ENCODE measurements at places on chromosomes 12 and 14.

GRCh38 chr14:71996610-71997009, 64.4 kb downstream of the RGS6 start:
- no peak for DNase-seq

DNA sequence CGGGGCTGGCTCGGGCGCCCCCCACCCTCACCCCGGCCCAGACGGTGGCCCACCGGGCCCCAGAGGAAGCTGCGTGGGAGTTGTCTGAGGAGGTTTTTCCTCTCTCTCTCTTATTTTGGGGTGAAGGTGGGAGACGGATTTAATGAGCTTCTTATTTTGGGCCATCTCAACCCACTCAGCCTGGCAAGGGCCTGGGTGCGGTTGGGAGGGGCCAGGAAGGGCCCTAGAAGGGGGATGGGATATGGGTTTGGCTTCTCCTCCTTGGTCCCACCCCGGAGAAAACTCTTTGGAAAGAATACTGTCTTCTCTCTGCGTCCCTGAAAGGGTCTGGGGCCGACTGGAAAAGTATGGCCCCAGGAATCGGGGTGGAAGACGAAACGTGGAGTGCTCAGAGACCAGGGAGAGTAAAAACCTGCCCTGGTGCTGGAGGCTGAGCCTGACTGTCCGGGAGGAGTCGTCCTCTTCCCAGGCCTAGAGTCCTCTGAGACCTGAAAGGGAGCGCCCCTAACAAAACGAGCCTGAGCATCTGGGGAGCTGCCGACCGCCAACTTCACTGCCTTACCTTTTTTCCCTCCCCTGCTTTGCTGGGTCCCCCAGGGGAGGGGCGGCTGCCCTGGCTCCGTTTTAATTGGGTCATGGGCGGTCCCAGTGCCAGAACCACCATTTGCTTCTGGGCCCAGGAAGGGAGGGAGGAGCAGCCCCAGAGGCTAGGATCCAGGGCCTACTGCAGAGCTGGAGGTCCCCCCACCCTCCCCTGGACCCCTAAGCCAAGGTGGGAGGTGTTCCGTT, 1.6 kb downstream of the MMP14 start:
- DNase-seq = peak; percentile 72

DNA sequence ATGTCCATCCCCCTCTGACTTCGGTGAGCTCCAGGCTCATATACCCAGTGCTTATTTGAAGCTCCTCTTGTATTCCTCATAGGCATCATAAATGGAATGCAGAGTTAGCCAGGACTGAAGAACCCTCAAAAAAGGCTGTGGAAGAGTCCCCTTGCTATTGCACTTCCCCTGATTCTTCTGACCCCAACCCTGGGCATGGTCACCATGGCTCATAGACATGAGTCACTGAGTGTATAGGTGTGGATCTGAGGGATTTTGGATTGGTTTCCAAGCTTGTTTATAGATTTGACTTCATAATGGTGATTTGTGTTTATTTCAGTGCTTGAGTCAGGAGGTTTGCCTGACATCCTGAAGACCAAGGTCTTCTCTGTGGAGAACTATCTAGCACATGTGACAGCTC, 98.4 kb upstream of the SLC38A2 start:
- DNase-seq = no peak

DNA sequence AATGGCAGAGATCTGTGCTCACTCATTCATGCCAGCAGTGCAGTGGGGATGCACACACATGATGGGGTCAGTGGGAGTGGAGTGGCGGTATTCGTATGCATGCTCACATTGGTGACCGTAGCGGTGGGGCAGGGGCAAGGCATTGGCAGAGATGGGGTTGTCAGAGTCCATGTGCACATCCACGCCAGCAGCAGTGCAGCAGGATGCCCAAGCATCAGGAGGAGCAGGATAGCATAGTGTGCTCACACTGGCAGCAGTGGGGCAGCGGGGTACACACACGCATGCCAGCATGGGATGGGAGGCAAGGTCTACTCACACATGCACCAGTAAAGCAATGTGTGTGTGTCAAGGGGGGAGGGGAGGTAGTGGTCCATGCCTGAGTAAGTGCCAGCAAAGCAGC, 89.4 kb upstream of the GARIN6 start:
- DNase-seq = no peak

DNA sequence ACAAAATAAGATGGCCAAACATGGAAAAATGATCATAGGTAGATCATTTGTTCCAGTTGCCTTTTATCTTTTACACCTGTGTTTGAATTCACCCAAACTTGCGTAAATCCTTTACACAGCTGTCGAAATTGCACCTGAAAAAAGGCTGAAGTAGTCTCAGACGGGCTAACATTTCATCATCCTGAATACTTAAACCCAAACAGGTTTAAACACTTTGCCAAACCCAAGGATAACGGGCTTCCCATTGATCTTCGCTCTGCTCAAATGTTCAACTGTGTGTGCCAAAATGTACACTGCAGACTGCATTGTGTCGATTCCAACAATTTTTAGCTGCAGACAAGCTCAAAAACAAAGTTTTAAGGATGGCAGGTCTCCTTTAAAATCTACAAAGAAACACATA, 288.7 kb upstream of the DDHD1 start:
- DNase-seq = no peak

- no peak for DNase-seq
Measured at GRCh38 chr12:20469756-20470155, 101.4 kb downstream of the PDE3A start.

GRCh38 chr12:56001487-56002100, 4.5 kb downstream of the SUOX start:
- no peak for DNase-seq

DNA sequence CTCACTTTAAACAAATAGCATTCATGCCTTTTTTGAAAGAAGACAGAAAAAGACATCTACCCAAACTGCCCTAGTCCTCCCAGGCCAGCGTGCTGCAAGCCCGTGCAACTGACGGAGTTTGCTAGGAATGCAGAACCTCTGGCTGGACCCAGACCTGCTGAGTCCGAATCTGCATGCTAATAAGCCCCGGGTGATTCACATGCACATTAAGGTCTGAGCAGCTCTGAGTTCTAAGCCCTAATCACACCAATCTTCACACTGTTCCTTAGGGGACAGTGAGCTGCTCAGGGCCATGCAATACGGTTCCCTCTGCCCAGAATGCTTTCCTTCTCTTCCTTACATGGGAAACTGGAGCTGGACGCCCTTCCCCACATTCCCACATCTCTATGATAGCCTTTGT, 25.2 kb downstream of the HAL start:
- DNase-seq = no peak

DNA sequence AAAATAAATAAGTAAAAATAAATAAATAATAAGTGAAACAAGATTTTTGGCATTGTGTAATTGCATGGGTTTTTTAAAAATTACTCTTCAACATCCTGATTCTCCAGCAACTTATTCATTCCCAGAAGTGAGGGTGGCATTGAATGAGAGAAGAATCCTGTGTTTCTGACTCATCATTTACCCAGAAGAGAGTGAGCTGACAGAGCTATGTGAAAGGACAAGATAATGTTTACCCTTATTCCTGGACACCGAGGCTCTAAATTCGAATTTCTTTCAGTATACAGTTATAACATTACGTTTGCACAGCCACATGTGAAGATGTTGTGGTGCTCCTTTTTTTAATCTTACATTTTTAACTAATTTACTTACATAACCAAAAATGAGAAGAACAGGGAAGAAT, 36.4 kb downstream of the BBS10 start:
- DNase-seq = peak; percentile 71

DNA sequence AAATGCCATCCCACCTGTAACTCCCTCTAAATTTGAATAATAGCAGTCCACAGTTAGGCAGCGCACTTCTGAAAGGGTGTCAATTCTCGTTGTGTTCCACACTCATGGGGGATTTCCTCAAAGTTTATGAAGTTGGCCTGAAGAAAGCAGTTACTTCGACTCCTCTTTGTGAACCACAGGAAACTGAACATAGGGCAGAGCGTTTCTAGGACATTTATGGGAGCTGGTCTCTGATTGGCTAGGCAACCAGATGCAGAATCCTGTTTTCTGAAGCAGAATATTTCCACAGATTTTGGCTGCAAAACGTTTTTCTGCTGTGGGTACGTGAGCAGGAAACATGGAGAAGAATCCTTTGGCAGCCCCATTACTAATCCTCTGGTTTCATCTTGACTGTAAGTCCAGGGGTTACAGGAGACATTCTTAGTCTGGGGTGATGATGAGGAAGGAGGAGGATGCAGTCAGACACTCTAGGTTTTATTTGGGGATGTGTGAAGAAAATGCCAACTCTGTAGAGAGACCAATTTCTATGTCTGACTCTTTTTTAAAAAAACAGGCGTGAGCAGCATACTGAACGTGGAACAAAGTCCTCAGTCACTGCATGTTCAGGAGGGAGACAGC, 431.5 kb upstream of the OR4E1 start:
- no peak for DNase-seq

DNA sequence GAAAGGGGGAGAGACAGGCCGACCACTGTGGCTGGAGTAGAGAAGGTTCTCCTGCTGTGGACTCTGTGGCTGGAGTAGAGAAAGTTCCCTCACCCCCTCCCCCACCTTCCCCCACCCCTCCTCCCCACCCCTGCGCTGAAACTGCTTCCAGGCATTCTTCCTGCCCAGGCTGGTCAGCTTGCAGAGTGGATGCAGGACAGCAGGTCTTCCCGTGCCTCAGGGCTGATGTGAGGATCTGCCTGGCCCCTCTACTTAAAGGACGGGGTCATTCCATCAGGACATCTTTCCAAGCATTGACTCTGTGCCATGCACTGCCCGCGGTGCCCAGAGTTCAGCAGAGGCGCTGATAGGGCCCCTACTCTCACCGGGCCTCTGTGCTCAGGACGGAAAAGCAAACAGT, 13.2 kb upstream of the RIMBP2 start:
- no peak for DNase-seq

GRCh38 chr12:81162391-81163136, 84.7 kb downstream of the ACSS3 start:
- no peak for DNase-seq

DNA sequence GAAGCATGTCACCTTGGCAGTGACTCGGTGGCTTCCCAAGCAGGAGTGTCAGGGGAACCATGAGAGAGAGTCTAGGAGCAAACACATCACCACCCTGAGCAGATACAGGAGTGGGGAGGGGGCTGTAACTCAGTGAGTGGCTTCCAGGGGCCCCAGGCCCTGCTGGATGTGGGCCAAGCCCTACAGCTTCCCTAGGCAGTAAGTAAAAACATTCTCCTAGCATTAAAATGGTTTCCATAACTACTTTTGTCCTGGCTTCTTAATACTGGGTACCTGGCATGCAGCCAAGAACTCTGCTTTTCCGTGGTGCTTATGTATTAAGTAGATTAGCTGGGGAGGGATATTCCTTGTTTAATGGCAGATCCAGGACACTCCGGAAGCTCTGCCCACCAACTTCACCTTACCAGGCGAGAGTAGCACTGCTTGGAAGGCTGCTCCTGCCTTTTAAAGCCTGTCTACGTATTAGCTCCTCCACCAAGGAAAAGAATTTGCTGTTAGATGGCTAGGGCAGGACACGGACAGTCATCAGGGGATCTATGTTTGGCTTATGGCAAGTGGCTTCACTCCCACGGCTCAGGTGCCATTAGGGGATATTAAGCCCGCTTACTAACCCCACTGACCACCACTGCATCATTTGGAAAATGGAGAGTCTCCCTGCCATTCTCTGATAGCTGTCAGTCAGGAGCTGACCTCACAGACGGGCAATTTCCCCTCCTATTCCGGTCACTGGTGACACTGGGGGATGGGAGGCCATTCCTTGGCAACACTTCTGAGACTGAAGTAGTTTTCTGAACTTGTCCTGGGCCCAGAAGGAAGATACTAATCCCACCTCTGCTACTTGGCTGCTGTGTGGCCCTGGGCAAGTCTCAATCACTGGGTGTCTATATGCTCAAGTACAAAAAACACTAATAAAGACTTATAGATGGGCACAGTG, 22.8 kb downstream of the OTUB2 start:
- no peak for DNase-seq

GRCh38 chr14:23005451-23006187, 4.3 kb downstream of the C14orf93 start:
- no peak for DNase-seq

DNA sequence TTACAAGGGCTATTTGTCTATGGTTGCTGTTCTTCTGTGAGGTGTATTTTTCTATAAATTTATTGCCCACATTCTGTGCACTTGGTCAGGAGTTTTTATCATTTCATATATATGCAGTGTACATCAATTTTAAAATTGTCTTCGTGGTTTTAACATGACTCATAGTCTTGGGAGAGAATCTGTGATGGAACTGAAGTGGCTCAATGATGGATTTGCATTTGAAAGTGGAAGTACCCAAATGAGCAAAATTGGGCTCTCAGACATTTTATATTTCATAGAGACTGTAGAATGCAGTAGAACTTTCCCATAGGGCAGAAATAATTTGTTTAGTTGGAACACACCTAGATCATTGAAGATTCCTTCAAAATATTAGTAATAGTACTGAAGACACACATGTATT, 1.9 kb upstream of the SCFD1 start:
- peak; percentile 33 for DNase-seq

DNA sequence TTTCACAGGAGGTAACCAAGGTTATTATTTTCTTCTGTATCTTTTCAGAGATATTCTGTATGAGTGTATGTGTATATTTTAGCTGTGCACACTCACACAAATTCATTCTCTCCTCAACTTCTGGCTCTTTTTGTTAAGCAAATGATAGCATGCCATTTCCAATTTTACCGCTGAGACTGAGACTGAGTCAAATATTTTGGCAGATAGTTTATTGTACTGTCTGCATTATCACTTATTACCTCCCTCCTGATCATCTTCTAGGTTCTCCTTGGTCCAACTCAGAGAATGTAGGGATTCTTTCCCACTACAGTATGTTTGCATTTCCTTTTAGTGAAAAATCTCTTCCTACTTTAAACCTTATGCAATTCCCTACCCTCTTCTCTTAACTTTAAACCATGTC, 33.3 kb downstream of the DACT1 start:
- no peak for DNase-seq

DNA sequence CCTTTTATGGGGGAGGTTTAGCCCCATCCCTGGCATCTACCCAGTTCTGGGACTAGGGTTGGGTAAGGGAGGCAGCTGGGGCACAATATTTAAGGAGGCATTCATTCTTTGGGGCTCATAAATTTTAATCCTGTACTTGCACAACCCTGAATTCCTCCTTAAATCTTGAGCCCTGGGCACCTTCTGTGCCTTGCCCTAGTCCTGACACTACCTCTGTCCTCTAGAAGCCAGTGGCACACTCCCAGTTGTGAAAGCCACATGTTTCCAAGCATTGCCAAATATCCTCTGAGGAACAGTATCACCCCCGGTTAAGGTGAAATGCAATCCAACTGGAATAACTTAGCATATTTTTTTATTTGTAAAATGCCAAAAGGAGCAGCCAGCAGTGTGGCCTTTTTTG, 36.6 kb downstream of the SLC16A7 start:
- DNase-seq = peak; percentile 5

DNA sequence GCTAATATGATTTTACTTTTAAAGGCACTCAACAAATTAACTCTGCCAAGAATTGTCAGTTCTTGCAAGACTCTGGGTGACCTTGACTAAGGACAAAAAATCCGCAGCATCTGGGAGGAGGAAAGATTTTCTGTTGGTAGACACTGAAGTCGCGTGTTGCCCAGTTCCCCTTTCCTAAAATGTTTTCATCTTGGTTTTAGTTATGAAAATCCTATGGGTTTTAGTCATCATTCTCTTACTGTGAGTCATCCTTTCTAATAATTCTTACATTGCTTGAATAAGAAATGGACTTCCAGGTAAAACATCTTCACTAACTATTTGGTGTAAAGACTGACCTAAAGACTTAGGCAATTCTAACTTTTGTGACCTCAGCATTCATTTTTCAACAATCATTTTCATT, 9.1 kb downstream of the GSG1 start:
- peak; percentile 68 for DNase-seq

Measured in GM03348 (cell line).